ENCODE measurements at places on chromosomes 7 and 10. TPM values are rescaled to one million over a fixed set of nuclear protein-coding genes. Genes with fewer than 3 reads are reported as not detected.

GRCh38 chr10:88245974-88246511, 337.1 kb downstream of the RNLS start:
- no peaks in the 10 kb centered on the region for H3K36me3 ChIP-seq
- no peak for DNase-seq
- H3K4me1 ChIP-seq, result no peaks in the 10 kb centered on the region
- H3K27me3 ChIP-seq, result no peaks in the 10 kb centered on the region

Gene TEX36
- total RNA-seq, result not detected

- H3K27ac ChIP-seq, result no peak overlapping the region
- no peaks in the 10 kb centered on the region for H3K36me3 ChIP-seq
- no peak for DNase-seq
Measured at GRCh38 chr10:19824381-19825342, 8.4 kb downstream of the PLXDC2 start.

GRCh38 chr10:77357185-77357584, 280.4 kb downstream of the KCNMA1 start:
- H3K36me3 ChIP-seq, result no peaks in the 10 kb centered on the region
- H3K4me1 ChIP-seq, result no peaks in the 10 kb centered on the region
- DNase-seq, result no peak
- no peaks in the 10 kb centered on the region for H3K27me3 ChIP-seq

- no peaks in the 10 kb centered on the region for H3K36me3 ChIP-seq
- H3K4me3 ChIP-seq, result no peak overlapping the region
- DNase-seq, result no peak
- H3K27me3 ChIP-seq, result no peaks in the 10 kb centered on the region
- H3K27ac ChIP-seq, result no peak overlapping the region
- peaks cover 2% of the 10 kb centered on the region for H3K4me1 ChIP-seq
Measured at GRCh38 chr10:24374134-24374915, 165.4 kb downstream of the KIAA1217 start.

GRCh38 chr7:18962031-18962430, 155.4 kb downstream of the TWIST1 start:
- no peak overlapping the region for H3K4me3 ChIP-seq
- peaks cover 5% of the 10 kb centered on the region for H3K4me1 ChIP-seq
- no peaks in the 10 kb centered on the region for H3K36me3 ChIP-seq

DNA sequence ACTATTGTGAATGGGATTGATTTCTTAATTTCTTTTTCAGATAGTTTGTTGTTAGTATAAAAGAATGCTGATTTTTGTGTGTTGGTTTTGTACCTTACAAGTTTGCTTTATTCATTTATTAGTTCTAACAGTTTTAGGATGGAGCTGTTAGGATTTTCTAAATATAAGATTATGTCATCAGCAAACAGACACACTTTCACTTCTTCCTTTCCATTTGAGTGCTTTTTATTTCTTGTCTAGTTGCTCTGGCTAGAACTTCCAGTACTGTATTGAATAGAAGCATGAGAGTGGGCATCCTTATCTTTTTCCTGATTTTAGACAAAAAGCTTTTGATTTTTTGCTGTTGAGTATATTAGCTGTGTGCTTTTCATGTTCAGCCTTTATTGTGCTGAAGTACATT, 81.5 kb downstream of the DNAH11 start:
- H3K4me3 ChIP-seq, result no peak overlapping the region
- H3K36me3 ChIP-seq, result no peaks in the 10 kb centered on the region
- H3K27me3 ChIP-seq, result no peaks in the 10 kb centered on the region

Gene PRKAG2
- 52.3 TPM for total RNA-seq

DNA sequence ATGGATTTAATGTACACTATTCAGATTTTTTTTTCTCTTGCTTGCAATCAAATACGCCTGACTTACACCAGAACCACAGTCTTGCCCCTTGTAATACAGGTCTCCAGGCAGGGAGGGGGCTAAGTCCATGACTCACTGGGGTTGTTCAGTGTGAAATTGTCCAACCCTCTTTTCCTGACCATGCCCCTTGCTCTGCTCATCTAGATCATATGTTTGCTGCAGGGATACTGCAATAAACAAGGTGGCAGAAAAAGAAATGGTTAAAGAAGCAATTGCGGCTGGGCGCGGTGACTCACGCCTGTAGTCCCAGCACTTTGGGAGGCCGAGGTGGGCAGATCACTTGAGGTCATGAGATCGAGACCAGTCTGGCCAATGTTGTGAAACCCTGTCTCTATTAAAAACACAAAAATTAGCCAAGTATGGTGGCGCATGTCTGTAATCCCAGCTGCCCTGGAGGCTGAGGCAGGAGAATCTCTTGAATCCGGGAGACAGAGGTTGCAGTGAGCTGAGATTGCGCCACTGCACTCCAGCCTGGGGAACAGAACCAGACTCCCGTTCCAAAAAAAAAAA, 85.5 kb downstream of the TMEM130 start:
- no peaks in the 10 kb centered on the region for H3K27me3 ChIP-seq
- peaks cover 4% of the 10 kb centered on the region for H3K4me1 ChIP-seq
- DNase-seq, result no peak
- H3K36me3 ChIP-seq, result no peaks in the 10 kb centered on the region

- H3K4me1 ChIP-seq, result no peaks in the 10 kb centered on the region
- no peak overlapping the region for H3K4me3 ChIP-seq
- no peak overlapping the region for H3K27ac ChIP-seq
- DNase-seq, result no peak
- no peaks in the 10 kb centered on the region for H3K27me3 ChIP-seq
- no peaks in the 10 kb centered on the region for H3K36me3 ChIP-seq
Measured at GRCh38 chr7:16295558-16295957, 125.8 kb downstream of the CRPPA start.

- H3K27ac ChIP-seq, result no peak overlapping the region
- H3K36me3 ChIP-seq, result no peaks in the 10 kb centered on the region
- DNase-seq, result no peak
- no peaks in the 10 kb centered on the region for H3K4me1 ChIP-seq
- H3K4me3 ChIP-seq, result no peak overlapping the region
Measured at GRCh38 chr7:113267271-113267670, 148.9 kb upstream of the SMIM30 start.

- H3K4me1 ChIP-seq, result no peaks in the 10 kb centered on the region
- no peak overlapping the region for H3K27ac ChIP-seq
Measured at GRCh38 chr10:74314166-74314565, 163.1 kb downstream of the ADK start.

GRCh38 chr7:92987538-92987937, 130.2 kb downstream of the SAMD9 start:
- H3K27me3 ChIP-seq, result no peaks in the 10 kb centered on the region
- DNase-seq, result no peak
- H3K4me3 ChIP-seq, result no peak overlapping the region
- H3K4me1 ChIP-seq, result no peaks in the 10 kb centered on the region
- no peaks in the 10 kb centered on the region for H3K36me3 ChIP-seq

Gene ANKRD61
- total RNA-seq, result not detected

- H3K36me3 ChIP-seq, result no peaks in the 10 kb centered on the region
- H3K27me3 ChIP-seq, result no peaks in the 10 kb centered on the region
- DNase-seq, result no peak
Measured at GRCh38 chr7:115585015-115585718, 445.4 kb downstream of the TFEC start.

DNA sequence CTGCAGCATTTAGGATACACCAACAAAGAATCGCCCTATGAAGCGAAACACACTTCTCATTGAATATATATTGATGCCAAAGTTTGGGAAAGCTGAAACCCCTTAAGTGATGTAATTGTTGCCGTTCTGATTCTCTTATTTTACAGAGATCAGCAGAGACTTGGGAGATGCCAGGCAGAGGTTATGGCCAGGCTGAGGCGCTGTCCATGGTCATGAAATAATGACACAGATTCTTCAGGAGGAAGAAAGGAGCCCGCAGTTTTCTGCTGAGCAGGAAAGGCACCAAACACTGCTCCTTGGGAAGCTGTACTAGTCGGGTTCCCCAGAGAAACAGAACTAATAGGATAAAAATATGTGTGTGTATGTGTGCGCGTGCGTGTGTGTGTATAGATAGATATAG, 566.0 kb downstream of the CALN1 start:
- DNase-seq, result no peak
- H3K4me1 ChIP-seq, result no peaks in the 10 kb centered on the region

Gene TRPV5
- total RNA-seq, result not detected

- no peak for DNase-seq
- no peaks in the 10 kb centered on the region for H3K4me1 ChIP-seq
- H3K4me3 ChIP-seq, result no peak overlapping the region
- H3K27ac ChIP-seq, result no peak overlapping the region
- H3K36me3 ChIP-seq, result no peaks in the 10 kb centered on the region
Measured at GRCh38 chr7:68529221-68529620, 1069.1 kb upstream of the AUTS2 start.

DNA sequence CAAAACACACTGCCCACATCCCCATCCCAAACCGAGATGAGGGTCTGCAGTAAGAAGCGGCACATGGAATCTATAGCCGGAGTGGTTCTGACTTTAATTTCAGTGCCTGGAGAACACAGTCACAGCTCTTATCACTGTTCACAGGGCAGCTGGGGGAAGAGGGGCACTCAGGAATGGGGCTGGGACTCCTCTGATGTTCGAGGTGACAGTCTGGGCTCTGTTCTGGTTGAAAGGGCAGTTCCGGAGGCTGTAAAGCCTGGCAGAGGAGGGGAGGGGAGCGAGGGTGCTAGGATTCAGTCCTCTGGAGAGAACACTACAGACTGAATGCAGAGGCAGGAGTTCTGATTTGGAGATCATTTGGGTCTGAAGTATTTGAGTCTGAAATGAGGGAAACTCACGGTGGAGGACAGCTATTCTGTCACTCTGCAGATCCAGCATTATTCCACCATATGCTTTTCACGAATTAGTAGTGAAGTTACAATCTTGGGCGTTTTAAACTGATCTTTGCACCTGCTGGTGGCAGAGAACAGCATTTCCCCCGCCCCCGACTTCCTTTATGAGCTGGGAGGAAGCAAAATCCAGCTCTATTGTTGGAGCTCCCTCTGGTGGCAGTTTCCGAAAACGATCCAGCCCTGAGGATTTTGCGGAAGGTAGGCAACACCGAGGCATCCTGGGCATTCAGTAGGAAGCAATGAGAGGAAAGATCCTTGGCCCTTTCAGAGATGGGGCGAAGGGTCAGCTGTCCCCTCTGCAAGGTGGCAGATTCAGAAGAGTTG, 22.7 kb upstream of the KCNK18 start:
- peak overlapping the region; percentile 9 for H3K4me3 ChIP-seq
- no peaks in the 10 kb centered on the region for H3K36me3 ChIP-seq
- no peaks in the 10 kb centered on the region for H3K27me3 ChIP-seq
- no peak overlapping the region for H3K27ac ChIP-seq
- peak; percentile 80 for DNase-seq
- H3K4me1 ChIP-seq, result no peaks in the 10 kb centered on the region

Gene ATP6V0A4
- not detected for total RNA-seq

DNA sequence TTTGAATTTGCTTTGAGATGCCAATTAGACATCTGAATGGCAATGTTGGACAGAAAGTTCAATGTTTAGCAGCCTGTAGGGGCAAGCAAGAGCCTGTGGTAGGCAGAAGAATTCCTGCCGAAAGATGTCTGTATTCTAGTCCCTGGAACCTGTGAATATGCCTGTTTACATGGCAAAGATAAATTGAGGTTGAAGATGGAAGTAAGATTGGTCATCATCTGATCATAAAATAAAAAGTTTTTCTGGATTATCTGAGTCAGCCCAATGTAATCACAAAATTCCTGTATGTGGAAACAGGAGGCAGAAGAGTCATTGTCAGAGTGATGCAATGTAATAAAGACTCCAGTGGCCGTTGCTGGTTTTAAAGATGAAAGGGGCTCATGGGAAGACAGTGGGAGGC, 430.5 kb downstream of the MDFIC start:
- DNase-seq, result no peak
- no peaks in the 10 kb centered on the region for H3K36me3 ChIP-seq
- H3K27ac ChIP-seq, result no peak overlapping the region
- H3K4me1 ChIP-seq, result no peaks in the 10 kb centered on the region

Measured in aorta (tissue), 5 donors.